Jurkat, Clone E6-1 (cell line): ENCODE measurements at places on chromosomes 1 and 21.

DNA sequence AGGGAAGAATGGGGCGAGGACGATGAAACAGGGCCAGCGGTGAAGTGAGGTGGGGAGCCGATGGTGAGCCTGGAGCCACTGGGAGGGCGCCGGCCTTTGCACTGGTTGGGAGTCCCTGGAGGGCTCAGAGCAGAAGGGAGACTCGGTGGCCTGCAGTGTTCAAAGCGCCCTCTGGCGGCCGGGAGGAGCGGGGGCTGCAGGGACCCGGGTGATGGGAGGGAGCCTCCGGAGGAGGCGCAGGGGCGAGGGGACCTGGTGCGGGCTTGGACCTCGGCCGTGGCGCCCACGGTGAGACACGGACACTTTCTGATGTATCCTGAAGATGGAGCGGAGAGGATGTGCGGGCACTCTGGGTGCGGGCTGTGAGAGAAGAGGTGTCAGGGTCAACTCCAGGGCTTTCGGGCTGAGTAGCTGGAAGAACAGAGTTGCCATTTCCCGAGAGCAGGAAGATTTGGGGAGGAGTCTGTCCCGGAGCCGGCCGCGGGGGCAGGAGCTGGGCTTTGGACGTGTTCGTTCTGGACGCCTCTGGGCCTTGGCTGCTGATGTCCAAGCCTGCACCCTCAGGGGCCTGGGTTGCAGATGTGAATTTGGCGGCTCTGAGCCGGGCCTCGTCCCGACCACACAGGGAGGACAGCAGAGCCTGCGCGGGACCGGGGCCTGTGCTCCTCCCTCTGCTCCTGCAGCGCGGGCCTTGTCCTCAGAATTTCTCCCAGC is 29.7 kb downstream of the HEYL start:
- DNase-seq = peak; percentile 57

- DNase-seq = no peak
These were observed 28.3 kb upstream of the A3GALT2 start for GRCh38 chr1:33349081-33349759.

DNA sequence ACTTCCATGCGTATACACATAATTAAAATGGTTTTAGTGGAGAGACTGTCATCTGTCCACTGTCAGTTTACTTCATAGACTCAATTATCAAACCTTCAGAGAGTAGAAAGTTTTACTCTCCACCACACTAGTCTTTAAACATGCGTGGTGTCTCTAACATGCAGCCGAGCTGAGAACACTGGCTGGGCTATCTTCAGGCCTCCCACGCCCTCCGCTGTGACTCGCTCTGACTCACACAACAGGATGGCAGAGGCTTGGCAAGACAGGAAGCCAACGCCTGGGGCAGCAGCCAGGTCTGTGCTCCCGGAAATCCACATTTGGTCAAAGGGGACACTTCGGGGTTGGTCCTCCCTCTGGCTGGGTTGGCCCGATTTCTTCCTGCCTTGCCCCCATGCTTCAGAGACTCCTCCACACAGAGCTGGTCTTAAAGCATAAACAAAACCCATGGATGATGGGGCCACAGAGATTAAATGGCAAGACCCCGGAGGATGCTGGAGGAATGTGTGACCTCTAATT is 22.7 kb upstream of the IFNGR2 start:
- no peak for DNase-seq

DNA sequence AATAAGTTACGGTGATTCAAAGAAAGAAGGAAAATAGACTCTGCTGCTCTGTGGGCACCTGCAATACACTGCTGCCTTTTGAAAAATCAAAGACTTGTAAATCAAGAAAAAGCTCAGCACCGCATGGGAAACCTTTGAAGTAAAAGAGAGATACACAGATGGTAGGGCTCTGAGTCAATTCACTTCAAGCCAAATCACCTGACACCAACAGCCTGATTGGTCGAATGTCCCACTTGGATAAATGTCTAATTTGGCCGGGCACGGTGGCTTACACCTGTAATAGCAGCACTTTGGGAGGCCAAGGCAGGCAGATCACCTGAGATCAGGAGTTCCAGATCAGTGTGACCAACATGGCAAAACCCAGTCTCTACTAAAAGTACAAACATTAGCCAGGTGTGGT is 19.2 kb upstream of the RCAN3 start:
- DNase-seq = peak; percentile 89

DNA sequence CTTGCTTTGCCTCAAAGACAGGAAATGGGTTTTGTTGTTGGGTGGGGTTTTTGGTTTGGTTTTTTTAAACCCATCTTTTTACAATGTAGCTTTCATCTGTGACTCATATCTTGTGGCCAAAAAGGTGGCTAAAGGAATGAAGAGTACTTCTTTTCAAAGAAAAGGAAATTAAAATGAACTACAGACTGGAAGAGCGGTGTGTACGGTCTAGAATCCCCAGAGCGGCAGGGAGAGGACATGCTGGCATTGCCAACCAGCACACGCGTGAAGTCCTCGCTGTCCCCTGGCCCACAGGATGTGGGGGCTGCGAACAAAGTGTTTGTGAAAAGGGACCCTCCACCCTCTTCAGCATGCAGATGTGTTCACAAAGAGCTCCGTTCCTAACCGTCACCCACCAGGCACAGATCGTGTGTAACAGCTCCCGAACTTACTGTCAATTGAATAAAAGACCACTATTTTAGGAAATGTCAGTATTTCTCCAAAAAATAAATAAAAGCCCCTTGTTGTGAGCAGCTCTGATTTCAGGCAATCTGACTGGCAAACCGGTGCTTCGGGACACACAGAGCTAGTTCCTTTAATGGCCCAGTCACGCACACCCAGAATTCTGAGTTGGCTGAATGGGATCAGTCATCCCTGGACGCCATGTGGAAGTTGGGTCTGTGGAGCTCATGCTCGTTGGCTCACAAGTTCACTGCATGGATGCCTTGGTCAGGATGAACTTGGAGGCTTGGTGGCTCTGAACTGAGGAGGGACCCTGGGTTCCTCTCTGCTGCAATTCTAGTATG is 602.9 kb downstream of the NPHP4 start:
- DNase-seq = peak; percentile 75

- no peak for DNase-seq
These were observed 66.7 kb downstream of the MAGI3 start for GRCh38 chr1:113456967-113457366.

- peak; percentile 66 for DNase-seq
These were observed 17.7 kb upstream of the SNX27 start for GRCh38 chr1:151594143-151594625.
